Activated naive CD8-positive, alpha-beta T cell treated with anti-CD3 and anti-CD28 coated beads, Interleukin-2, amount 10 ng/mL, durations not matched to agents 7 days and 5 days (primary cell): ENCODE measurements at places on chromosomes 2 and 18.

- no peak for DNase-seq
Observed at GRCh38 chr2:236855176-236855865, 230.4 kb upstream of the COPS8 start.

DNA sequence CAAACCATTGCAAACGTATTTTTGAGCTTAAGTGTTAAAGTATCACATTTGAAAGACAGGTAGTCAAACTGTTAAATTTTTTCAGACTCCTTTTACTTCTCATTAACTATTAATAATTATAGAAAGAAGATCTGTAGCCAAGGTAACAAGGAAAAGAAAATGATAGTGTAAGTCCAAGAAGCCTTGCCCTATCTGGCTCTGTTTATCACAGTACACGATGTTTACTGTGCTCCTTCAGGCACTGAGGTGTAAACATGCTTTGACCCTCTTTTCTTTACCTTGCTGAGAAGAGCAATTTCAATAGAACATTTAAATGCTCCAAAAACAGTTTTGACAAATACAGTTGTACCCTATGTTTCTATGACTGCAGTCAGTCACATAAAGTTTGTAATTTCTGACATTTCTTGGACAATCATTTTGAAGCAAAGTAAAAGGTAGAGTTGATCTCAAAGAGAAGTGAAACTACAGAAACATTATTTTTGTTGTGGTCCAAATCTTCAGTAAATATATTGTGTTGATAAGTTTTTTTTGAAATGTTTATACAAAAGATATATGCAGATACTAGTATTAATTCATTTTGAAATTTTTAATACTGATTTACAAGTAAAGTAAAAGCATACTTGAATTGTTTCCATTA, 152.6 kb upstream of the KYNU start:
- no peak for DNase-seq

DNA sequence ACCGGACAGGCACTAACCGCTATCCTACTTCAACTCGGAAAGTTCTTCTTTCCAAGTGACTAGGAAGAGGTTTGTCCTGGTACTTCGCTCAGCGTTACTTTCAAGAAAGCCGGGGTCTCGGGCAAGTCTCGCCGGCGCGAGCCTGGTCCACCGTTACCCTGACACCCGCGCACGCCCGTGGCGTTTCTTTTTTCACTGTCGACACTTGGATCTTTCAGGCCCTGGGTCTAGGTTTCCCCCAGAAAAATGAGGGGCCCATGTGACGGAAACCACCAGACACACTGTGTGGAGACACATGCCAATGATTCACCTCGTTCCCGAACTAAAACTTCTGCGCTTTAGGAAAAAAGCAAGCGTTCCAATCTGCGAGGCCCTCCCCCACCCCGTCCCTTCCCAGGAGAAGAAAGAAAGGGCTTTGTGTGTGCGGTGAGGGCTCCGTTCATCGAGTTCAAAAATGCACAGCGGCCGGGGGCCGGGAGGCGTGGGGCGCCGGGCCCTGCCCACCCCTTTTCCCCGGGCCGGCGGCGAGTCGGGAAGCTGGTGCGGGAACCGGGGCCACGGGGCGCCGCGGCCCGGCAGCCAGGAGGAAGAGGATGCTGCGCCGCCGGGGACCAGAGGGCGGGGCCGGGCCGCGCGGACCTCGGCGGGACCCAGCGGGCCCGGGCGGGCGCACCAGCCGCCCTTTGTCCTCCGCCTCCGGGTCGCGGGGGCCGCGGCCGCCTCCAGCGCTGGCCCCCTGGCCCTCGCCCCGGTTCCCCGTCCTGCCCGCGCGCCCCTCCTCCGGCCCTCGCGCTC, 2.6 kb downstream of the ZNF521 start:
- peak; percentile 30 for DNase-seq

GRCh38 chr2:105427485-105427884, 28.6 kb upstream of the FHL2 start:
- DNase-seq = no peak

GRCh38 chr2:85135660-85135914, 2.4 kb downstream of the TCF7L1 start:
- DNase-seq = no peak

- DNase-seq = no peak
Observed at GRCh38 chr2:109045505-109045904, 56.5 kb upstream of the EDAR start.

DNA sequence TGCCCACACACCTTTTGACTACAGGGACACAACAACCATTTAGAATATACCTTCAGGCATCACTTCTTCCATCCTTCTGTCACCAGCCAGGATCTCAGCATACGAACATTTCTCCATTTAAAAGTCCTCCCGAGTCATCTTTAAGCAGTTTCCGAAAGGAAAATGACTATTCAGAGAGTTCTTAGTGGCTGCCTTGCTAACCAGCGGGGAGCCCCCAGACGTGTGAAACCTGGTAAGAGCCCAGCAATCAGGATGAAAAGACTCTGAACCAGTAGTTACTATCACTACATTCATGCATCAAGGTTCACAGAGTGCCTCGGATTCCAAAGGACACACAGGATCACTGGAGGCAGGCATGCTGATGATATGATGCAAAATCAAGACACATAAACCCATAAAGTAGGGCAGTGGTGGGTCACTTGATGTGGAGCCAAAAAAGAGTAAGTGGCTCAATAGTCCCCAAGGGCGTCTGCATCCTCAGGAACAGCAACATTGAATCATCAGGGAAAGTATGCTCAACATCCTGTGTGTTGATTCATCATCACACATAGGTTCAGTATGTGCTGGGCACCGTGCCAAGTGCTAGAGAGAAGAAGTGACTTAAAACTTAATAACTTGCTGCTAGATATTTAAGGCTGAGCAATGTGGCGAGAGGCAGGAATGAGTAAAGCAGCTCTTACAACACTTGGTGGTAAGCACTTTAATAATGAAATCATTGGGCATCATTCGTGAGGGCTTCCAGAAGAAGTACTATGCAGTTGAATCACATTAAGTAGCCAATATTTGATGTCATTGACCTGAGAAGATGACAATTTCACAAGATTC, 4.4 kb downstream of the CCL20 start:
- no peak for DNase-seq

GRCh38 chr2:105822186-105822585, 77.5 kb downstream of the NCK2 start:
- no peak for DNase-seq

DNA sequence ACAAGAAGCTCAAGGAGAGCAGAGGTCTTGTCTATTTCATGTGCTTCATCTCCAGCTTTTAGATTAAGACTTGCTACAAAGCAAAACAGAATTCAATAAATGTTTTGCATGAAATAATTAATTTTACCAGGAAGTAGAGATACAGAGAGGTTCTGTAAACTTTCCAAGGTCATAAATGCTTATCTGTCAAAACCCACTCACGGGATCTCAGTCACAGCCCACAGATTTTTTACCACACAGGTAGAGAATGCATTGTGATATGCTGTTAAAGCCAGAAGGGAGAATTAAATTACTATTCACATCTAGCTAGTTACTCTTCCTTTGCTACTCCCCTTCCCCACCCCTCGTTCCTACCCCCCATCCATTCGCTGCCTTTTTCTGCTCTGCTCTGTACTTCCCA, 205.5 kb downstream of the DNAH7 start:
- DNase-seq = no peak

- no peak for DNase-seq
Observed at GRCh38 chr2:44715671-44716081, 225.8 kb upstream of the SIX3 start.

GRCh38 chr2:188291617-188292347, at the start of gene GULP1:
GULP1 (plus strand) TSS chr2:188291874; CDS start chr2:188477703, 185,829 bp downstream.
- DNase-seq = peak; percentile 35

DNA sequence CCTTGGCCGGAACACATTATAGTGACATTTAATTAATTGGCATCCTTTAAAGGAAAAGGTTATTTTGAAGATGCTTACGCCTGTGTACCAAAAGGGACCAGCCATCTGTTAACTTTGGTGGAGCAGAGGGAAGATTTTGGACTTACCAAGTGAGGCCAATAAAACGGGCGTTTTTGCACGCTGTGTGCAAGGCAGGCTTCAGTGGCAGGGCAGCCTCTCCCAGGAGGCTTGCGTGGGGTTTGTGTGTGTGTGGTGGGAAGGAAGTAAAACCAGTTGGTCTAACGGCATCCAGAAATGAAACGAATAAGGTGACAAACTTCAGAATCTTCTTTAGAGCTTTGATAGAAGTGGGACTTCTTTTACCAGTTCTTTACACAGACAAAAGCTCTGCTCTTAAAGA, 191.7 kb downstream of the PRKCE start:
- no peak for DNase-seq

- no peak for DNase-seq
Observed at GRCh38 chr2:194826241-194826640, 830.8 kb upstream of the SLC39A10 start.

DNA sequence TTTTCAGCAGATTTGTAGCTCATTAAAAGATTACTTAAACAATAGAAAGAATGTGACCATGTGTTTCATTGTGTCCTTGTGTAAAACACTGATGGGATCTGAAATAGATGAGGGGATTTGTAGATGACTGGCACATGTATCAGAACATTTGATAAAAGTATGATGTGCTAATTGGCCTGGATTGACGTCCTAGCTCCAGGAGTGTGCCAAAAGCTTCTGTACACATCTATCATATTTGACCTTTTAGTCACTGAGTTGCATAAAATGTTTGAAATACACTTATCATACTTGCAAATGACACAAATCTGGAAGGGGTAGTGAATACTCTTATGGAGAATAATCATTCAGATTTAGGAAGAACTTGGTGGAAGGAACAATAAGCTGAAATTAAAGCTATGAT, 778.5 kb downstream of the ERBB4 start:
- DNase-seq = no peak

GRCh38 chr18:28198620-28199019, 21.7 kb upstream of the CDH2 start:
- DNase-seq = no peak

GRCh38 chr2:172305066-172305465, 122.3 kb upstream of the ITGA6 start:
- no peak for DNase-seq

DNA sequence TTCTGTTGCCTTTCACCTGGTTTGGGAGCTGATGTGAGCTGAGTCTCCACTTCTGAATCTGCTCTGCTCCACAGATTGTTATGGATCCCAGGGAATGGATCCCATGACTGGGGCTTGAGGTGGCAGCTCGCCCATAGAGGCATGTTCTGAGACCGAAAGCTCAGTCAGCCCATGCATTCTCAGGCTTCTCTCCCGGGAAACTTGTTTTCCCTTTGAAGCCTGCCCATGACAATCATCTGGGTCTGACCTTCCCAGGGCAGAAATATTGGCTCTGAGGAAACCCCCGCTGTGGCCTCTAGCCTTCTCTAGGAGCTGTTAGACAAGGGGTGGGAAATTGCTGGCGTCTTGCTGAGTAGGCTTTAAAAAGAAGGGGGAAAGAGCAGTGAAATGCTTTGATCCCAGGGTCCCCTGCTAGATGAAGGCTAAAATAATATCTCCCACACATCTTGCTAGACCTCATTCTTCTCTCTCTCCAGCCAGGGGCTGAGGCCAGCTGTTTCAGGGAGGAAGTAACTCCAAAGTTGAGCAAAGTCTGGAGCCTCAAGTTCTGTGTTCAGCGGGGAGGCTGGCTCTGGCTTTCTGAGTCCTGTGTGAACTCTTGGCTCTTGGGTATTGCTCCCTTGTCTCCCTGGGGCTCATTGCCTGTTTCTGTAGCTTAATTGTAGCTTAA, 2.0 kb downstream of the VAMP8 start:
- no peak for DNase-seq

GRCh38 chr2:241842620-241843211, 16.0 kb downstream of the PDCD1 start:
- DNase-seq = peak; percentile 64

DNA sequence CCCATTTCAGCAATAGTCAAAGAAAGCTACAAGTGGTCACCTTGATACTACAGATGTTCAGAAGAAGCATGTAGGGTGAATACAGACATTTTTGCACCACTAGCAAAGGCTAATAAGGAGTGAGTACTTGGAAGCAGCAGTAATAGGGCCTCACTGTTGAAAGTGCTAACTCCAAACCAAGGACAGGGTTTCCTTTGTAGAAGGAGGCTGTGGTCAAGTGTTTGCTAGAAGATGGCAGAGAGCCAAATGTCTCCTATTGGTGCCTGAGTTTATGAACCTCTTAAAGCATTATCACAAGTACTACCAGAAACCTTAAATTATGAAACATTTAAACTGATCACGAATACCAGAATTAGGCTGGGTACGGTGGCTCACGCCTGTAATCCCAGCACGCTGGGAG, 308.1 kb downstream of the ZEB2 start:
- no peak for DNase-seq

GRCh38 chr2:191901031-191901430, 54.1 kb upstream of the CAVIN2 start:
- DNase-seq = no peak

DNA sequence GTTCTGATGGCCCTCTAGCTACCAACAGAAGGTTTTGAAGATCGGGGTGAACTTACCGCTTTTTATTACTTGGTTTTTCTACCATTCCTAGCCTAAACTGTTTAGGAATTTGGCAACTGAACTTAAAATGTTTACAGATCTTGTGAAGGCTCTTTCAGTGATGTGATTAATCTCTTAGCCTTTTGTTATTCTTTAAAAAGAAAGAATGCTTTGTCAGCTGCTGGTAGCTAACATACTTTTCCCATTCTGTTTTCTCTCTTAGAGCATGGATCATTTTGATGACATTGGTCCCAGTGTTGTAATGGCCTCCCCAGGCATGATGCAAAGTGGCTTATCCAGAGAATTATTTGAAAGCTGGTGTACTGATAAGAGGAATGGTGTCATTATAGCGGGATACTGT, 18.1 kb downstream of the CPSF3 start:
- DNase-seq = no peak

GRCh38 chr18:12911025-12911928, 27.2 kb upstream of the PTPN2 start:
- peak; percentile 79 for DNase-seq

DNA sequence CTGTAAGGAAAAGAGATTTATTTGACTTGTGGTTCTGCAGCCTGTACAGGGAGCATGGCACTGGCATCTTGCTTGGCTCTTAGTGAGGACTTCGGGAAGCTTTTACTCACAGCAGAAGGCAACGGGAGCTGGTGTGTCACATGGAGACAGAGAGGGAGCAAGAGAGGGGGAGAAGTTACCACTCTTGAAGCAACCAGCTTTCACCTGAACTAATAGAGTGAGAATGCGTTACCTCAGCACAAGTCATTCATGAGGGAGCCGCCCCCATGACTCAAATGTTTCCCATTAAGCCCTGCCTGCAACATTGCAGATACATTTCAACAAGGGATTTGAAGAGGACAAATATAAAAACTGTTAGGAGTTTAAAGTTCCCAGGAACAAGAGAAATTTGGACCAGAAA, 190.0 kb downstream of the CYRIA start:
- no peak for DNase-seq

DNA sequence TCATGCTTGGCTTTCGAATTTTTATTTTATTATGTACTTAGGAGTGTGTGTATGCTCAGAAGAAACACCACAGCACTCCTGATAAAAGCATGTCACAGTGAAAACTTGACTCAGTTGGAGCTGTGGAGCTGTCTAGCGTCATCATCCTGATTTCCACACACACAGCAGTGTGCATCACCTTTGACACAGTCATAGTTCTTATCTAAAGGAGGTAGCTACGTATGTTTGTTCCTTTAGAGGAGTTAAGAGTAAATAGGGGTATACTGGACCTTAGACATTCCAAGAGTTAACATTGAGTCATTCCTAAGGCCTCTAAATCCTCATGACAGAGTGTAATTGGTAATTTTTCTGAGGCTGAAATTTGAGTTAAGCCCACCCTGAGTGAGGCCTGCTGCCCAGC, 96.9 kb downstream of the PHLPP1 start:
- DNase-seq = no peak
